NCI-H2081 (cell line): ENCODE measurements at places on chromosomes 12 and 14.

GRCh38 chr12:73106296-73106695 lies 834.1 kb downstream of the TRHDE start:
- DNase-seq, result no peak

DNA sequence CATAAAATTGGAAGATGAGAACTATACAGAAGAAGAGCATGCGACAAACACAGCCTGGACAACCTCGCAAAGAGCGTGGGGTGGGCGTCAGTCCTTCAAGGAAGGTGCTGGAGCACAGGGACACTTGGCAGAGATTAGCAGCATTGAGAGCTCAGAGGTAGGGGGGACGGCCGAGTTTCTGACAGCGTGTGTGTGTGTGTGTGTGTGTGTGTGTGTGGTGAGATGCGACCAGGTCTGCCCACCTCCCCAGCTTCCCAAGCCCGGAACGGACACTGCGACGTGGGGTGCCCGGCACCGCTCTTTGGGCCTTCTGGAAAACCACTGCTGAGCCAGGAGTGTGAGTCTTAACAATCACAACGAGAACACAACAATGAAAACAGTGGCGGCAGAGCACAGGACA lies 17.9 kb upstream of the FBXO21 start:
- DNase-seq, result no peak

DNA sequence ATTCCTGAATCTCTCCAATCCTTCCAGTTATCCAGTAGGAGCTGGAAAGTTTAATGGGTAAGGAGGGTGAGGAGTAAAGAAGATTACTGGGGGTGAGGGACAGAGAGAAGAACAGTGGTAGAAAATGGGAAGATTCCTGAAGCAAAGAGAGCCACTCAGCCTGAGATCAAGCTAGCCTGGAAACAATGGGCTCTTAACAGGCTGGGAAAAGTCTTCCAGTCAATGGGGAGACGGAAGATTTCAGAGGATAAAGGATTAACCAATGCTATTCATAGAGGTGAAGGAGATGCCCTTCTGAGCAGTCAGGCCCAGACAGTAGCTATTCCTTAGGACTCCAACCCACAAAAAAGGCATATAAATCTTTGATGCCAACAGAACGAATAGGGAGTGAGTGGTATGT lies 14.8 kb downstream of the GDF11 start:
- DNase-seq, result no peak

GRCh38 chr12:29816874-29817725 lies 33.4 kb upstream of the TMTC1 start:
- no peak for DNase-seq

- no peak for DNase-seq
Observed at GRCh38 chr12:10867381-10867780, 16.7 kb downstream of the PRH1 start.

DNA sequence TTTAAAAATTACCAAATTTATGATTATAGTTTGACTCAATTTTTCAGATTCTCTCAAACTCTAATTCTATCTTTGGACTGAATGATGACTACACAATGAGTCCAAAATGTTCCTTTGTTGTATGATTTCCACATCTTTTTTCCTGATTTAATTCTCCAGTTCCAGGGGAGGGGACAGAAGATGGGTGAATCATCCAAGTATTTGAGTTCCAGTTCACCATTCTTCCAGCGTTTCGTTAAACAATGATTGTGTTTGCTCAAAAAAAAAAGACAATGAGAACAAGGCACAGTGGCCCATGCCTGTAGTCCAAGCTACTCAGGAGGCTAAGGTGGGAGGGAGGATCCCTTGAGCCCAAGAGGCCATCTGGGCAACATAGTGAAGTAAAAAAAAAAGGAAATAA lies 23.8 kb downstream of the BAZ1A start:
- no peak for DNase-seq

DNA sequence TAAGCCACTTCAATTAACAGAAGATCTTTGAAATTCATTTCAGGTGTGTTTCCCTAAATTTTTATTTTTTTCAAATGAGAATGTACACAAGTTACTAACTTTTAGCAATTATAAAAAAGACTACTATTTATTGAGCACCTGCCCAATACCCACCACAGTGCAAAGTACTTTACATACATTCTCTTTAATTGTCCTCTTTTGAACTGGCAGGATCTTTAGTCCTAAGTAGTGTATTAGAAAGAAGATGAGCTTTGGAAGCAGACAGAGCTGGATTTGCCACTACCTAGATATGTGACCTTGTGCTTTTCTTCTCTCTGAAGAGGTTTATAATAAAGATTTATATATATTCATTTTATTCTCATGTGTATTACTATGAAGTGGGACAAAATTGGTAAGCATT lies 63.7 kb downstream of the TMEM117 start:
- DNase-seq, result no peak

DNA sequence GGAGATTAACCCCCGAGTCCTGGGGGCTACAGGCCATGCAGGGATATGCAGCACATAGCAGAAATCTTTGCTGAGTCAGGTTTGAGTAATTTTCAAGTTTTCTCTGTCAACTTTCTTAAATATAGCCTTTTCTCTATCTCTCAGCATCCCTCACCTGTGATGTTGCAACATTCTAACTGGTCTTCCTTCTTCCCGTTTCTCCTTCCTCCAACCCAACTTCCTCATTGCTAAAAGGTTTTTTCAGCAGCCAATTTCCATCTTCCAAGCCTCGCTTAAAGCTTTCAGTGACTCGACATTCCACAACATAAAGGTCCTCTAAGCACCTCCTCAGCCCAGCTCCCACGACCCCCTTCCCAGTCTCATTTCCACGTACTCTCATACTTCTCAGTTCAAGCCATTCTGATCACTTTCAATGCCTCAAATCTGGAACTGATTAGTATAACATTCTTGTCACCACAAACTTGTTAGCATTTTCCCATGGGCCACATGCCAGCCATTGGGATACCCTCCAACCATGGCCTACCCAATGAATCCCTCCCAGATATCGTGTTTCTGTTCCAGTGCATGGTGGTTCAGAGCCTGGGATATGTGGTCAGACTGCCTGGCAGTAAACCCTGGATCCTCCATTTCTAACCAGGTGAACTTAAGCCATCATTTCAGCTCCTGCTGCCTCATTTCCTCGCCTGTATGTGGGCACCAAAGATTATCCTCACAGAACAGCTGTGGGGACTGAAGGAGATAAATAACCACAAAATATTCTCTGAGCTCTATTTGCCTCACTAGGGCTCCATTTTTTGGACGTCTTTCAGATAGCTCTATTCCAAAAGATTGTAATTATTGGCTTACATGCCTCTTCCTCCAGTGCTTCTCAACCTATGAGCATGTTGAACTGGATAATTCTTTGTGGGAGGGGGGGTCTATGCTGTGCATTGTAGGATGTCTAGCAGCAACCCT lies 65.8 kb downstream of the KCNK10 start:
- no peak for DNase-seq

DNA sequence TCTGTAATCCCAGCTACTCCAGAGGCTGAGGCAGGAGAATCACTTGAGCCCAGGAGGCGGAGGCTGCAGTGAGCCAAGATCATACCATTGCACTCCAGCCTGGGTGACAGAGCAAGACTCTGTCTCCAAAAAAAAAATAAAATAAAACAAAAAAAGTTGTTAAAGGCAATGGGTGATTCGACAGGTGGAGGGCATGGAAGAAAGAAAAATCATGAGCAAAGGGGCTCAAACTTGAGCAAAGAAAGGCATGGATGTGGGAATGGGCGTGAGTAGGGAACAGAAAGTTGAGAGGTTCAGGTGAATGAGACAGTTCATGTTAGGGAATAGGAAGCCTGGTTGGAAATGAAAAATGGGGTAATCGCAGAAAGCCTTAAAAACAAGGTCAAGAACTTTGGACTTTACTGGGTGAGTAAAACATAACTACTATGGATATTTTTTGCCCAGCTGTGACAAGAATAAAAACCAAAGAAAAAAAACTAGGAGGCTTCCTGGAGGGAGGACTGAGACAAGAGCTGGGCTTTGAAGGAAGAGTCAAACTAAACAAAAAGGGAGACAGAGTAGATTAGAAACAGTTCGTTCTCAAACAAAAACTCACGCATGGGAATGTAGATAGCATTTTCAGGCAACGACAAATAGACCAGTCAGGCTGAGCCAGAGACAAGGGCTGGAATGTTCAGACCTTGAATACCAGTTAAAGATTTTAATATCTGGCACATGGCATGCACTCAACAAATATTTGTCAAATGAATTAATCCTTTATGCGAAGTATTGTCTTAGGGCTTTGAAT lies 18.8 kb downstream of the PYM1 start:
- DNase-seq, result no peak

- peak; percentile 74 for DNase-seq
Observed at GRCh38 chr14:56117765-56118610, at the start of gene PELI2. Gene PELI2 (plus strand): TSS chr14:56118411. CDS start chr14:56118661, 250 bp downstream.

DNA sequence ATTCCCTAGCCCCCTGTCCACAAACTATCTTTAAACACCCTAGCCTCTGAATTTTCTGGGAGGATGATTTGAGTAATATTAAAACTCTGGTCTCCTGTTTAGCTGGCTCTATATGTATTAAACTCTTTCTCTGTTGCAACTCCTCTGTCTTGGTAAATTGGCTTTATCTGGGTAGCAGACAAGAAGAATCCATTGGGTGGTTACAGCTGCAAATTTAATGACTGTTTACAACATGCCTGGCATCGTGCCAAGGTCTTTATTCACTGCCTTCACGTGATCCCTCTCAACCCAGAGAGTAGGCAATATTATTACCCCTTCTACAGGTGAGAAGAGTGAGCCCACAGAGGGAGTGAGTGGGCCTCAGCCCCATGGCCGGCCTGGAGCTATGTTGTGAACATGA lies 77.8 kb upstream of the MYL2 start:
- peak; percentile 11 for DNase-seq

DNA sequence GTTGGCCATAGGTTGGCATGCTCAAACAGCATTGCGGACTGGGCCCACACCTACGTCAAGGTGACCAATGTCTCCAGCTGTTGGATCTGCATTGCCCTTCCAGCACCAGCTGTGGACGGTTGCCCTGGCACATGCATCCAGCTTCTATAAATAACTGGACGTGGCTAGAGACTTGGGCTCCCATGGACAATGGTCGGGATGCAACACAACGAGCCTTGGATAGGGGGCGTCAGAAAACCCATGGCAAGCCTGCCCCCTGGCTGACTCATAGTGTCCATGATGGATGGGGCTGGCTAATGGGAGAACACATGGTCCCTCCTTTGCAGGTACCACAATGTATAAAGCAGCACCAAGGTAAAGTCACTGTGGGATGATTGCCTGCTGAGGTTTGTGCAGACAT lies 331.6 kb upstream of the FAR2 start:
- no peak for DNase-seq

DNA sequence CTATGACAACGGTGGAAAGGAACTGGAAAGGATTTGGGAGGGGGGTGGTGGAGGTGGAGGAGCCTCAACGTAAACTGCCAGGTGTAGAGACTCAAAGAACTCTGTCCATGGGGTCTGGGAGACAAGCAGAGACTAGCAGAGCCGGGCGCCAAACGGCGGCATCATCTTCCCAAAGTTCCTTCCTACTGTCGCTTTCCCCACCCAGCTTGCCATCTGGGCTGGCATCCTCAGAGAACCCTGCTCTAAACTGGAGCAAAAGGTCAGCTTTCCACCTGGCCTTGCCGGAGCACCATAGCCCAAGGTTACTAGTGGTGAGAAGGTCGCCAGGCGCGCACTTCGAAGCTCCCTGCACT lies 4.0 kb upstream of the IRF2BPL start:
- DNase-seq, result no peak

DNA sequence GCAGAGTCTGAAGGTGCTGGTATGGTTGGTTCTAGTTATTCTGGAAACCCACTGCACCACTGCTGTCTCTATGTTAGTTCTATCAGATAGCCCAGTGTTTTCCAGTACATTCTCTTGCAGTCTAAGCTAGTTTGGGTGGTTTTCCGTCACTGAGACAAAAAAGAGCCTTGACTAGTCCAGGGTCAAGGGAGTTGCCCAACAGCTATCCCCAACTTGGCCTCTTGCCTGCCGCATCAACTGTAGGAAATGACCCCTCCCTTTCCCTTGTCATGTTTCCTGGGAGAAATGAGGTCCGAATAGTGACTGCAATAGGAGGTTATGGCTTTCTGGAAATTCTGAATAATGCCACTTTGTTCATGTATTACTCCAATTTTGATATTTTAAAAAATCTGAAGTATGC lies 160.4 kb downstream of the EFCAB11 start:
- no peak for DNase-seq

DNA sequence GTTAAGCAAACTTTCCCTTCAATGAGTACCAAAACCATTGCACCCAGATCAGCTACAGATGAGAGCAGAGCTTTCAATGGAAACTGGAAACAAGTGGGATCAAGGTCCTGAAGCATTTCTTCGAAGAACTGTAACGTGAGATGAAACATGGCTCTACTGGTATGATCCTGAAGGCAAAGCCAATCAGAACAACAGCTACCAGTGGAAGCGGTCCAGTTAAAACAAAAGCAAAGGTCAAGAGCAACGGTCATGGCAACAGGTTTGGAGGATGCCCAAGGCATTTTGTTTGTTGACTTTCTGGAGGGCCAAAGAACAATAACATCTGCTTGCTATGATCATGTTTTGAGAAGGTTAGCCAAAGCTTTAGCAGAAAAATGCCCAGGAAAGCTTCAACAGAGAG lies 137.9 kb upstream of the CPSF6 start:
- DNase-seq, result no peak

- peak; percentile 15 for DNase-seq
Observed at GRCh38 chr14:23910101-23910875, 43.3 kb upstream of the DHRS4 start.
